Stomach (tissue), 19 donors: ENCODE measurements at places on chromosomes 2 and 18. TPM values are rescaled to one million over a fixed set of nuclear protein-coding genes. Genes with fewer than 3 reads are reported as not detected.

DNA sequence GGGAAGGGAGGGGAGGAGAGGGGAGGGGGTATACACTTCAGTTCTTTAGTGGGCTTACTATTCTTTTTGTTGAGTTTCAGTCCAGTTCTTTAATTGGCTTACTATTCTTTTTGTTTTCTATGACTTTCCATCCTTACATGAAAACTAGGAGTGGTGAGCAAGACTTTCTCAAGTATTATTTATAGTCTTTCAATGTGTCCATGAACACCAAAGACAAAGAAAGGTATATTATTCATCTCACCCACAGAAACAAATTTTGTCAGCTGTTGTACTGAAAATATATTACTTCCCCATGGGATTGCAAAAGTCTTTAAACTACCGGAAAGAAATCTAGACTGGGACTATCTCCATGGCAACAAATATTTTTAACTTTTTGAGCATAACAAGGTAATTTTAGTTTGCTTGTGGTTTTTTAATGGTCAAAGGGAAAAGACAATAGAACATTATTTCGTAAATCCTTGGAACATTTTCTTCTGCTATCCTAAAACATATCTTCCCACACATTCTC is 17.6 kb downstream of the ADAM17 start:
- no peaks in the 10 kb centered on the region for H3K27me3 ChIP-seq
- H3K4me3 ChIP-seq: no peak overlapping the region
- peaks cover 41% of the 10 kb centered on the region for H3K36me3 ChIP-seq
- H3K27ac ChIP-seq: no peak overlapping the region

The G6PC2 gene
- polyA plus RNA-seq: not detected

DNA sequence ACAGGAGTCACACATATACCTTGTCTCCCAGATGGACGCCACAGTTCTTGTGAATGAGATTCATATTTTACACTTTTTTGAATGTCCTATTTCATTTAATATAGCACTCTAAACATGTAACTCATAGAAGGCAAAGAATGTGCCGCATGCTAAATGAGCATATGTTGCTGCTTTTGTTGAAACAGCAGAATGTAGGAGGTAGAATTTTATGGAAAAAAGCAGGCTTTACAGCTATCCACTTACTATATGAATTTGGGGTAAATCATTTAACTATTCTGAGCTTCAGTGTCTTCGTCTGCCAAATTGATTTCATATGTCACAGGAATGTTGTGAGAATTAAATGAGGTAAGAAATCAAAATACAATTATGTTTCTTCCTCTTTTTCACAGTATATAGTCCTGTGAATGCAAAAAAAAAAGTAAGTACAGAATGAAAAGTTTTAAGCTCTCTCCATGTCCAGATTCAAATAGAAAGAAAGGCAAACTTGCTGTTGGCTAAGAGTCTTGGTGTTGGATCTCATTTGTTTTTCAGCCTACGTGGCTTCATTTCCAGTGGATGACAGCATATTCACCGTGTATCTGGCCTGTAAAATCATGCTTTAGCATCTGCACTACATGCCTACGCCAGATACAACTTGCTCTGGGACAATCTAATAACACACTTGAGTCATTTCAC is 154.7 kb upstream of the CNTNAP5 start:
- H3K4me3 ChIP-seq: no peak overlapping the region
- DNase-seq: no peak
- no peaks in the 10 kb centered on the region for H3K27me3 ChIP-seq
- no peaks in the 10 kb centered on the region for H3K4me1 ChIP-seq

- no peaks in the 10 kb centered on the region for H3K4me1 ChIP-seq
- H3K27me3 ChIP-seq: no peaks in the 10 kb centered on the region
- no peaks in the 10 kb centered on the region for H3K36me3 ChIP-seq
- H3K27ac ChIP-seq: no peak overlapping the region
- H3K4me3 ChIP-seq: no peak overlapping the region
Measured at GRCh38 chr2:192288295-192288694, 93.6 kb upstream of the TMEFF2 start.

The RAB6D gene
- not detected for polyA plus RNA-seq

The TEX44 gene
- polyA plus RNA-seq: not detected

- no peak overlapping the region for H3K27ac ChIP-seq
- no peak for DNase-seq
- H3K27me3 ChIP-seq: no peaks in the 10 kb centered on the region
- no peaks in the 10 kb centered on the region for H3K36me3 ChIP-seq
Measured at GRCh38 chr2:101930019-101930418, 61.7 kb upstream of the IL1R2 start.

GRCh38 chr2:231900486-231900942 is 25.7 kb downstream of the NPPC start:
- H3K4me3 ChIP-seq: no peak overlapping the region
- H3K36me3 ChIP-seq: no peaks in the 10 kb centered on the region
- H3K4me1 ChIP-seq: no peaks in the 10 kb centered on the region
- no peak overlapping the region for H3K27ac ChIP-seq

The SNED1 gene
- polyA plus RNA-seq: 2.7 TPM

The CHCHD5 gene
- polyA plus RNA-seq: 61.5 TPM

DNA sequence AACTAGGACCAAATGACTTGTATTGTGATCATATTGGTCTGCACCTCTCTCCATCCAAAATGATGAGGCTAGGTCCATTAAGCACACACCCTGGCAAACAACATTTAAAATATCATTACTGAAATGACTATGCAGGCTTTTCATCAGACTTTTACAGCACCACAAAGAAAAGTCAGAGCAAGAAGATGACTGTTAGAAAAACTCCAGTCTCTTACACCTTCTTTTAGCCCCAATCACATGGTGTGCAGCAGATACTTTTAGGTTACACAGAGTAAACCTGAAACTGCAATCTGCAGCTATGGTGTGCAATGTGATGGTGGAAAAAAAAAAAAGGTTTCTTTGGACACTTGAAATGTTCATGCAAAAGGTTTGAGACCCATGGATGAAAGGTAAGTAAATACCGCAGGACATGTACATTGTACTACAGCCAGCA is 5.4 kb upstream of the POLI start:
- no peaks in the 10 kb centered on the region for H3K27me3 ChIP-seq
- DNase-seq: no peak
- no peaks in the 10 kb centered on the region for H3K4me1 ChIP-seq
- H3K27ac ChIP-seq: no peak overlapping the region
- no peak overlapping the region for H3K4me3 ChIP-seq

DNA sequence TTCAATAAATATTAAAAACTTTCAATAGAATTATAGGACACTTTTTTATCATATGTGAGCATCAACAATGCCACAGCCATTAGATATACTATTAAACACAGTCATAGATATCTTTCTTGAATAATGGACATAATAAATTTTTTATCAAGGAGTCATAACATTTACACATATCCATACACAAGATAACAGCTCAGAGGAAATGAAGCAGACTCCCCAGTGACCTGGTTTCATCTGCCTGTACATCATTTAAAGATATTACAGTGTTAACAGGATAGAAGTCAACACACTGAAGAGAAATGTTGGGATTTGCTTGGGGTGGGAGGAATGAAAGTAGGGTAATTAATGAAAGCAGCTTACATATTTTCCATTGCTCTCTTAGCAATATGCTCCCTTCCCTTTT is 5.1 kb downstream of the SCG2 start:
- no peak overlapping the region for H3K4me3 ChIP-seq
- H3K36me3 ChIP-seq: no peaks in the 10 kb centered on the region
- peaks cover 3% of the 10 kb centered on the region for H3K4me1 ChIP-seq
- H3K27ac ChIP-seq: no peak overlapping the region

GRCh38 chr2:26687801-26688200 is 4.7 kb upstream of the KCNK3 start:
- peaks cover 74% of the 10 kb centered on the region for H3K27me3 ChIP-seq
- peaks cover 14% of the 10 kb centered on the region for H3K4me1 ChIP-seq
- no peak overlapping the region for H3K27ac ChIP-seq
- H3K4me3 ChIP-seq: no peak overlapping the region
- DNase-seq: no peak

The SCYGR8 gene
- not detected for polyA plus RNA-seq

- H3K36me3 ChIP-seq: no peaks in the 10 kb centered on the region
- H3K4me1 ChIP-seq: no peaks in the 10 kb centered on the region
- H3K4me3 ChIP-seq: no peak overlapping the region
- DNase-seq: no peak
- peaks cover 8% of the 10 kb centered on the region for H3K27me3 ChIP-seq
- no peak overlapping the region for H3K27ac ChIP-seq
Measured at GRCh38 chr2:173869244-173870229, 95.6 kb downstream of the SP3 start.

- peak; percentile 34 for DNase-seq
- peaks cover 4% of the 10 kb centered on the region for H3K36me3 ChIP-seq
- no peak overlapping the region for H3K4me3 ChIP-seq
- H3K4me1 ChIP-seq: peaks cover 50% of the 10 kb centered on the region
- H3K27ac ChIP-seq: no peak overlapping the region
Measured at GRCh38 chr2:171086352-171087290, 74.1 kb downstream of the TLK1 start.

DNA sequence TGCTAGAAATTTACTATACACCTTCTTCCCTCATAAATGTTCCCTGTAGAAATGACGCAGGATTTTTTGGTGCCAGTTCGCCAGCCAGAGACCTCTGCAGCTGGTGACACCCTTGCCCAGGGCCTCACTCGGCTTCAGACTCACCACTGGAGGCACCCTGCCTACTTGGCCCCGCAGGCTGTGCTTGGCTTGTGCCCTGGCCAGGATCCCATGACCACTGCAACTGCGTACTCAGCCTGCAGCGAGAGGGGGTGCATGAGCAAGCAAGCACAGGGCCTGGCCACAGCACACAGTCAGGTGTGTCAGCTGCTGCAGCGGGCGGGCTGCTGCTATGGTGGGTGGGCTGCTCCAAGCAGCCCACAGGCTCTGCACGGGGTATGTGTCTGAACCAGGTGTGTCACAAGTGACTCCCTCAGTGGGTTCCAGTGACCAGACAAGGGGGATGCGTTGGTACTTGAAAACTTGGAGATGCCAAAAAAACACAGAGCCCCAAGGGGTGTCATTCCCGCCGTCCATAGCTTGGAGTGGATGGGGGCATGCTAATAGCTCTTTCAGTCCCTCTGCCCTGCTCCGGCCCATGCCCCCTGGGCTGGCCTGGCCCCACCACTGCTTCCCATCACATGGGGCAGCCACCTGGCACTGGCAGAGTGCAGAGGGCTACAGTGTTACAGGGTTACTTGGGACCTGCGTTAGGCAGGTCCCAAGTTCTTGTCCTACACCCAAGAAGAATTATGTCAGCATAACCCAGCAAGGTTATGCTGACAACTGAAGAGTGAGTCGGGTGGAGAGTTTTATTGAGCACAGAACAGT is 46.6 kb upstream of the TANC1 start:
- H3K36me3 ChIP-seq: no peaks in the 10 kb centered on the region
- no peak for DNase-seq
- H3K4me3 ChIP-seq: no peak overlapping the region
- no peaks in the 10 kb centered on the region for H3K27me3 ChIP-seq

The ABCG5 gene
- not detected for polyA plus RNA-seq

The DLX2 gene
- polyA plus RNA-seq: 0.03 TPM

GRCh38 chr2:73268366-73268829 is 15.9 kb downstream of the FBXO41 start:
- no peak for DNase-seq
- H3K4me1 ChIP-seq: peaks cover 17% of the 10 kb centered on the region
- peaks cover 5% of the 10 kb centered on the region for H3K36me3 ChIP-seq
- H3K4me3 ChIP-seq: peak overlapping the region; percentile 39
- peaks cover 50% of the 10 kb centered on the region for H3K27me3 ChIP-seq

GRCh38 chr2:71530641-71531332 is 77.4 kb downstream of the DYSF start:
- no peak overlapping the region for H3K27ac ChIP-seq
- H3K27me3 ChIP-seq: peaks cover 5% of the 10 kb centered on the region
- H3K4me3 ChIP-seq: no peak overlapping the region
- no peaks in the 10 kb centered on the region for H3K4me1 ChIP-seq
- no peak for DNase-seq

- no peak overlapping the region for H3K27ac ChIP-seq
- H3K4me3 ChIP-seq: no peak overlapping the region
- DNase-seq: no peak
- no peaks in the 10 kb centered on the region for H3K4me1 ChIP-seq
- H3K27me3 ChIP-seq: no peaks in the 10 kb centered on the region
Measured at GRCh38 chr2:32986480-32986879, 39.7 kb downstream of the LTBP1 start.

DNA sequence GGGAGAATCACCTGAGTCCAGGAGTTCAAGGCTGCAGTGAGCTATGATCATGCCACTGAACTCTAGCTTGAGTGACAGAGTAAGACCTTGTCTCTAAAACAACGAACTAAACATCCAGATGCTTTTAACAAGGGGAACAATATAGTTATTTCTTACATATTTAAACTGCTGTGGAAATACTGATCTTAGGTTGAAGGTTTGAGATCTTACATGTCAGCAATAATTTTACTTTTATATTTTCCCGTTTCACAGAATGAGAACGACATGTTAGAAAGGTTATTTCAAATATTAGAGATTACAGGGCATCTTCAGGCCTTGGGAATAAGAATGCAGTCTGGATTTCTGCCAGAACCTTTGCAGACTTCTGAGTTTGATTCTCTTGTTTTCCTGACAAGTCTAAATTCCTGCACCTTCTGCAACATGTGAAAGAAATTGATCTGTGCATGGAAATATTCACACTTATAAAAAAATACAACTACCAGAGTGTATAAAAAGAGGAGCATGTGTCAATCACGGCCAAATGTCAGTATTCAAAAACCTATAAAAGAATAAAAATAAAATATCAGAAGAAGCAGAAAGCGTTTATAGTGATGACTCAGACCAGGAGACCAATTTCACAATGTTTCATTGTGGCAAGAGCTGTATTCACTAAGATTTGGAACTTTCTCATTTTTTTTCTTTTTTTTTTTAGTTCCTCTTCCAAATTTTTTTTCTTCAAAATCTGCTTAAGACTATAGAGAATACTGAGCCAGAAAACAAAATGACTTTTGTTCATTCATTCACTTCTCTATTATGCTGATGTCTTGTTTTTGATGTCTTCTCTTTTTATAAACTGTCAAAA is 29.6 kb downstream of the COLEC12 start:
- no peaks in the 10 kb centered on the region for H3K27me3 ChIP-seq
- DNase-seq: no peak
- no peak overlapping the region for H3K4me3 ChIP-seq
- peaks cover 13% of the 10 kb centered on the region for H3K4me1 ChIP-seq
- no peak overlapping the region for H3K27ac ChIP-seq
- no peaks in the 10 kb centered on the region for H3K36me3 ChIP-seq

DNA sequence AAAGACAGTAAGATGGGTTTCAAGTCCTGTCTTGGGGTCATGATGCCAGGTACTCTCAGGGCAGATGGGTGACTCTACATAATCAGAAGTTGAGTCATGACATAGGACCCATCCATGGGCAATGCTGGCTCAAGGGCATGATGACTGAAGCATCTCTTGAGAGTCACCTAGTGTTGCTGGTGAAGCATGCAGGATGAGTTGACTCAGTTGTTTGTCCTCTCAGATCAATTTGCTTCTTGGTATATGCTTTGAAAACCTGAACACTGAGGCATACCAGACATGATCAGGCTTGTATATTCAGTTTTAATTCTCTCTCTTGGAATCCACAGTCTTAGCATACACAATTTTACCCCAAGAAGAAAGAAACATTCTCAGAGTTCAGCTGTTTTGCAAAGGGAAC is 658.9 kb upstream of the NXPH2 start:
- no peaks in the 10 kb centered on the region for H3K4me1 ChIP-seq
- no peak for DNase-seq
- H3K27me3 ChIP-seq: no peaks in the 10 kb centered on the region
- no peak overlapping the region for H3K4me3 ChIP-seq

- no peaks in the 10 kb centered on the region for H3K27me3 ChIP-seq
- no peak overlapping the region for H3K4me3 ChIP-seq
- no peaks in the 10 kb centered on the region for H3K4me1 ChIP-seq
- no peak for DNase-seq
- no peak overlapping the region for H3K27ac ChIP-seq
Measured at GRCh38 chr18:1505856-1506255, 601.2 kb downstream of the ADCYAP1 start.

The SKA1 gene
- 2.1 TPM for polyA plus RNA-seq

The LBX2 gene
- 1.1 TPM for polyA plus RNA-seq
